Panc1 (cell line): ENCODE measurements at places on chromosomes 3 and 15. TPM values are rescaled to one million over a fixed set of nuclear protein-coding genes. Genes with fewer than 3 reads are reported as not detected.

- no peaks in the 10 kb centered on the region for H3K4me1 ChIP-seq
- H3K36me3 ChIP-seq, result no peaks in the 10 kb centered on the region
- no peak overlapping the region for H3K4me3 ChIP-seq
- H3K27ac ChIP-seq, result no peak overlapping the region
- peaks cover 5% of the 10 kb centered on the region for H3K27me3 ChIP-seq
Observed at GRCh38 chr3:10983219-10983916, 9.2 kb upstream of the SLC6A1 start.

- no peaks in the 10 kb centered on the region for H3K4me1 ChIP-seq
- no peaks in the 10 kb centered on the region for H3K36me3 ChIP-seq
- no peaks in the 10 kb centered on the region; the same call in 1 of the 2 replicates for H3K27me3 ChIP-seq
- no peak overlapping the region for H3K4me3 ChIP-seq
Observed at GRCh38 chr3:140276703-140277102, 341.7 kb downstream of the CLSTN2 start.

DNA sequence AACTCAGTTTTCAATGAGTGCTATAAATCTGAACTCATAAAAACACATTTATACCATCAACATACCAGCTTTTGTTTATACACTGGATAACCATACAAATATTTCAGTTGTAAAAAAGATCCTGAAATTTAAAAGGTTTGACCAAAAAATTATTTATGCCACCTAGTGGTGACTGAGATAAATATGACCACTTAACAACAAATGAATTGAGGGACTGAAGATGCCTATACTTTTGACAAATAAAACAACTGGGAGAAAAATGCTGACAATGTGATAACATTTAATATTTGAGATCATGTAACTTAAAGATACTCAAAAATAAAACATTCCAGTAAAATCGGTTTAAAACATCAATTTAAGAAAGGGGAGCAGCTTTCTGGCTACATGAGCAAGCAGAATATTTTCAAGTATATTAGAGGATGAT, 30.4 kb downstream of the ATG3 start:
- H3K27me3 ChIP-seq, result no peaks in the 10 kb centered on the region
- no peak overlapping the region for H3K4me3 ChIP-seq
- H3K4me1 ChIP-seq, result no peaks in the 10 kb centered on the region
- DNase-seq, result no peak

GRCh38 chr3:172398484-172398883, 49.8 kb downstream of the GHSR start:
- DNase-seq, result no peak
- no peaks in the 10 kb centered on the region for H3K27me3 ChIP-seq
- H3K4me1 ChIP-seq, result no peaks in the 10 kb centered on the region
- H3K36me3 ChIP-seq, result peaks cover 4% of the 10 kb centered on the region

- H3K4me3 ChIP-seq, result no peak overlapping the region
- no peak for DNase-seq
- no peaks in the 10 kb centered on the region for H3K27me3 ChIP-seq
- no peaks in the 10 kb centered on the region for H3K36me3 ChIP-seq
- no peak overlapping the region for H3K27ac ChIP-seq
Observed at GRCh38 chr3:48215466-48215865, 7.8 kb upstream of the CAMP start.

DNA sequence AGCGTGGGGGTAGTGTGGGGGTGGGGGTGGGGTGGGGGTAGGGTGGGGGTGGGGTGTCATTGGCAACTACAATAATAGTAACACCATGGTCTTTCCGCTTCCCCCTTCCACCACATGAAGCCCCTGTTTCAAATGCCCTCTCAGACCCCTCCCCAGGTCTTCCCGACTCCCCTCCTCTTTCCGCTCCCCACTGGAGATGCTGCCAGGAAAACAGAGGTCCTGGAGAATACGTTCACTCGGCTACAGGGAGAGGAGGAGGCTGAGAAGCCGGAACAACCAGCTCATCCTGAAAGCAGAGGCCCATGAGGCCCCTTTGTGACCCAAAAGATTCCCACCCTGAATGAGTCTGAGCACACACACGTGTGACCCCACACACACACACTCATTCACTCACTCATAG, 75.4 kb downstream of the CPN2 start:
- no peaks in the 10 kb centered on the region for H3K36me3 ChIP-seq
- peak overlapping the region; percentile 78 for H3K27ac ChIP-seq
- H3K27me3 ChIP-seq, result no peaks in the 10 kb centered on the region
- H3K4me3 ChIP-seq, result no peak overlapping the region

DNA sequence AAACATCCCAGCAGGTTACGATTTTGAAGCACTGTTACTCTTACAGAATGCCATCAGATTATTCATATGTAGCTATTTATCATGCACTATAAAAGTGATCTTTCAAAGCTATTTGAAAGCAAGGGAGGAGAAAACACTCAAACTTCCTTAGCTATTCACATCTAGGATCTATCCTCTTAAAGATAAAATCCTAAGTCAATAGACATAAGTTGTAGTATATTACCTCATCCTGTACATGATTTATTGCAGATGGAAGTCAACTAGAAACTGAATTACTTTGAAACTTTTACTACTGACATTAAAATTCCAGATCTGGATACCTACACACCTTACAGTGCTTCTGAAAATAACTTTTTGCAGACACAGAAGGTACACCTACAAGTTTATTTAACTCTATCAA, 197.2 kb downstream of the MEIS2 start:
- H3K27me3 ChIP-seq, result no peaks in the 10 kb centered on the region
- no peak overlapping the region for H3K4me3 ChIP-seq
- no peaks in the 10 kb centered on the region for H3K36me3 ChIP-seq

DNA sequence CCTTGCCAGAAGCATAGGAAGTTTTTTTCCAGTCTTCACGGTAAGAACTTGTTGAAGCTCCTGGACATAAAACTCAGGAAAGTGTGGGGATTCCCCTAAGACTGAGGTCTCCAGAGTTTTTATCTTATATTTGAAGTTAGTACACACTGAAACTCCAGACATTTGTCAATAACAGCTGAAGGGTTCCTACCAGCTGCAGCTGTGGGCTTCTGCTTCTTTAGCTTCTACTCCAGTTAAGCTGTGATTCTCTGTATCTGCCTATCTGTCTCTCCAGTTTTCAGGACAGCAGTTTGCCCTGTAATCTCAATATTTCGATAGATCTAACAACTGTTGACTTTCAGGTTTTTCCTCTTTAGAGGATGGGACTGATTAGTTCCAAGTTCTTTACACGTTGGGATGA, 966.0 kb upstream of the SEMA6D start:
- H3K27me3 ChIP-seq, result no peaks in the 10 kb centered on the region
- no peak for DNase-seq
- no peaks in the 10 kb centered on the region for H3K36me3 ChIP-seq

GRCh38 chr3:185051801-185052200, 101.1 kb downstream of the C3orf70 start:
- H3K4me1 ChIP-seq, result no peaks in the 10 kb centered on the region
- H3K4me3 ChIP-seq, result no peak overlapping the region
- H3K36me3 ChIP-seq, result no peaks in the 10 kb centered on the region
- no peaks in the 10 kb centered on the region for H3K27me3 ChIP-seq

DNA sequence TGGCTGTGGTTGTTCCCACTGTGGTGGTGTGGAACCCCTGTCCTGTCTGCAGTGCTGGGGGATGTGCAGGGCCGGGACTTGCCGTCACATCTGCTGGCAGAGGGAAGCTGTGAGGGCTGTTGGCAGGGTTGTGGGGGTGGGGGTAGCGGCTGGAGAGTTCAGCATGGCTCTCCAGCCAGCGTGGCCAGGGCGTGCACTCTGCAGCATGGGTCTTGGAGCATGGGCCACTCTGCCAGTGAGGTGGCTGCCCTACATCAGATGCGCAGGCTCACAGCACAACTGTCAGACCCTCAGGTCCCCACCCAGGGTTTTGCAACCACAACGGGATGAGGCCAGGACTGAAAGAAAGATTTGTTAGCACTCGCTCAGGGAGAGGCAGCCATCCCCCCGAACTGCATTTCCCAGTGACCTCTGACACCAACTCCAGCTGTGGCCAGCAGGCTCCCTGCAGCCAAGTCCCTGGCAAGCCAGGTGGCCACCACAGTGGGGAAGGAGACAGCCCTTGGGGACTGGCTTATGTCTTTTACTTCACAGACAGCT, 237.7 kb upstream of the LYSMD4 start:
- H3K36me3 ChIP-seq, result no peaks in the 10 kb centered on the region
- H3K4me1 ChIP-seq, result no peaks in the 10 kb centered on the region
- no peak overlapping the region for H3K4me3 ChIP-seq
- H3K27ac ChIP-seq, result no peak overlapping the region
- DNase-seq, result no peak

DNA sequence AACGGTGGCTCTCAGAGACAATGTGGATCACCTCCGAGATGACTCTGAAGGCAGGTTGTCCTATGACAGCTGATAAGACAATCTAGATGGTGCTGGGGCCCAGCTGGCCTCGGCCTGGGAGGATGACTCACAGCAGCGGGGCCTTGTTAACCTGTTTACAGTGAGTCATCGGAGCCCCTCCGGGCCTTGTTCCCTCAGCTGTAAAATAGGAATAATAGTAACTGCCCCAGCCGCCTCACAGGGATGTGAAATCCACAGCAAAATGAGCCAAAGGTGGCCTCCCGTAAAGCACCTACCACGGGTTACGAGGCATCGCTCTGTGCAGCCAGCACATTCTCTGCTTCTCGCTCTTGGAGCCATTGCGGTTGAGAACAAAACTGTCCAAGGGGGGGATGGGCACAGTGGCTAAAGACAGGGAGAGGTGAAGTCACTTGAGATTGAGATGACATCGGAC, 88.6 kb upstream of the RASGRF1 start:
- H3K4me1 ChIP-seq, result peaks cover 26% of the 10 kb centered on the region
- DNase-seq, result no peak
- no peak overlapping the region for H3K4me3 ChIP-seq
- no peaks in the 10 kb centered on the region for H3K36me3 ChIP-seq
- H3K27ac ChIP-seq, result peak overlapping the region; percentile 77

GRCh38 chr3:60703956-60704736, 547.1 kb downstream of the FHIT start:
- no peaks in the 10 kb centered on the region for H3K36me3 ChIP-seq
- no peak overlapping the region for H3K4me3 ChIP-seq
- H3K4me1 ChIP-seq, result no peaks in the 10 kb centered on the region

GRCh38 chr15:97903971-97904572, 56.4 kb upstream of the ARRDC4 start:
- DNase-seq, result no peak
- H3K27ac ChIP-seq, result no peak overlapping the region
- no peak overlapping the region for H3K4me3 ChIP-seq
- no peaks in the 10 kb centered on the region for H3K36me3 ChIP-seq

Gene RTP3
- not detected for total RNA-seq

Gene NOX5
- 0.26 TPM for total RNA-seq

Gene KIF15
- total RNA-seq, result 12.2 TPM

Gene UBAP1L
- total RNA-seq, result 1.7 TPM

Gene XCR1
- not detected for total RNA-seq

Gene TMCO5A
- total RNA-seq, result not detected

Gene PDCD6IP
- 205 TPM for total RNA-seq

Gene CDV3
- total RNA-seq, result 506 TPM
